ENCODE measurements at places on chromosomes 4 and X.

DNA sequence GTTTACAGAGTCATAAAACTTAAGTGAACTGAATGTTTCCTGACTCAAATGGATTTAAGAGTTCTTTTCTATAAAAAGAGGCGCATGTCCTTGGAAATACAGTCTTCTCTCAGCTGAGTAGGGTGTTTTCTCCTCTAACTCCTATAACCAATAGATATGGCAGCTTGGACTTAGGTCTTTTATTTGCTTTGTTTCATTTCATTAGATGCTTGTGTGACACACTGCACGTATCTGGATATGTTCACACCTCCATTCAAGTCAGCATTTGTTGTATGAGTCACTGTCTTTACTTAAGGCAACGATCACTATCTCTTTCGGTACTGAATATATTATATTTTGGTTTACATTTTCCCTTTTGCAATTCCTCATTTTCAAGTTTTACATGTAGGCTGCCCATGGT is 136.6 kb downstream of the ARSF start:
- no peak for DNase-seq

DNA sequence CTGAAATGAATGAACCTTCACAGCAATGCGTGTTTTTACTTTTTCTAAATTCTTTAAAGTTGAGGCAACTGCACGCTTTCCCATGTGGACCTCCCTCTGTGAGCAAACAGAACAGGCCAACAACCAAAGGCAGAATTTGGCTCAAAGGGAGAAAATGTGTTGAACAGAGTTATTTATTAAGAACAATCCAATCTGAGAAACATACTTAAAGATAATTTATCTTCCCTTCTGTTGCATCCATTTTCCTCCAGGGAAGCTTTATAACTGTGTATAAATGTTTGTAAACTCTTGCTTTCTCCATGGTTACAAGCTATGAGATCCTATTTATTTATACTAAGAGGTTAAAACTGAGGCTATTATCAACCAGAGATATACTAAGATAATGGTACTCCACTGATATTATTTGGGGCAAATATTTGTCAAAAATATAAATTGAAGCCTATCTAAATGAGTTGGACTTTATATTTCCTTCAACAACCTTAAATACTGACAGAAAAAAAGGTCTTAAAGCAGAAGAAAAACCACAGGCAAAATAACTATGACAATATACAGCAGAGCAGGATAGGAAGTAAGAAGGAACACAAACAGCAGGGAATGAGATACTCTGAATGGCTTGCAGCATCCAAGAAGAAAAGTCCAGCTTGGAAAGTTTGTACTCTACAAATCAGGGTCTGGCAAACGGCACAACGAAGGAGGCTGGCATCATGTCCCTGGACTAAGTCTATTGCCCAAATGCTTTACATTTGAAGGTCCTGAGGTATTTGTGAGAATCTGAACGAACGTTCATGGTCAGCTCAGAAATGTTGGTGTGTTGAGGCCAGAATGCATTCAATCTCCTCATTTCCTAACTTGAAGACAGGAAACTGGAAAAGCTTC is 663.2 kb upstream of the INTU start:
- no peak for DNase-seq

- no peak for DNase-seq
Measured at GRCh38 chr4:61200916-61201526, 895 bp downstream of the ADGRL3 start.

GRCh38 chr4:53169695-53170617 is 195.9 kb downstream of the SCFD2 start:
- DNase-seq: no peak

- DNase-seq: no peak
Measured at GRCh38 chrX:154064637-154065435, 32.7 kb downstream of the MECP2 start.

- DNase-seq: no peak
Measured at GRCh38 chrX:113048480-113048879, 207.8 kb upstream of the AMOT start.

GRCh38 chr4:37885496-37885895 is 5.4 kb upstream of the TBC1D1 start:
- DNase-seq: no peak

- no peak for DNase-seq
Measured at GRCh38 chr4:82584931-82585330, 23.1 kb upstream of the TMEM150C start.

- DNase-seq: no peak
Measured at GRCh38 chr4:155607481-155607880, 59.2 kb upstream of the GUCY1A1 start.

- DNase-seq: no peak
Measured at GRCh38 chrX:1486749-1487361, 34.1 kb upstream of the ASMTL start.

DNA sequence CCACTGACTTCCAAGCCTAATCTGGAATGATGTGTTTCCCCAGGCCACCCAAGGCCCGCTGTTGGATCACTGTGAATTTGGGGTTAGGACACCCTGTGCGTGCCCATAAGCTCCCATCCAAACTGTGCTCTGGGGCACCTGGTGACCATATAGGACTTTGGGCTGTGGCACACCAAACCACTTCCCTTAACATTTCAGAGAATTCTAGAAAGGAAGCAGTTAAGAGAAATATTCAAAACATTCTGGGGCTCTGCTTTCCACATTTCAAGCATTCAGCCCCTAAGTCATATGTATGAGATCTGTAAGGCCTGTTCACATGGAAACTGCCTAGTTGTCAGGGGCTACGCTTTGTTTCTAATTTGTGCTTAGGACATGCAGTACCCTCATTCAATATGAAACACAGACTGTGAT is 14.4 kb downstream of the VGLL1 start:
- DNase-seq: no peak

- DNase-seq: peak; percentile 54
Measured at GRCh38 chrX:11757719-11758399, at the start of gene MSL3. Gene MSL3, plus strand, starts transcription at chrX:11758237. Its CDS starts 27 bp downstream, at chrX:11758264.

- DNase-seq: no peak
Measured at GRCh38 chrX:119502727-119503483, 34.7 kb downstream of the SLC25A5 start.

DNA sequence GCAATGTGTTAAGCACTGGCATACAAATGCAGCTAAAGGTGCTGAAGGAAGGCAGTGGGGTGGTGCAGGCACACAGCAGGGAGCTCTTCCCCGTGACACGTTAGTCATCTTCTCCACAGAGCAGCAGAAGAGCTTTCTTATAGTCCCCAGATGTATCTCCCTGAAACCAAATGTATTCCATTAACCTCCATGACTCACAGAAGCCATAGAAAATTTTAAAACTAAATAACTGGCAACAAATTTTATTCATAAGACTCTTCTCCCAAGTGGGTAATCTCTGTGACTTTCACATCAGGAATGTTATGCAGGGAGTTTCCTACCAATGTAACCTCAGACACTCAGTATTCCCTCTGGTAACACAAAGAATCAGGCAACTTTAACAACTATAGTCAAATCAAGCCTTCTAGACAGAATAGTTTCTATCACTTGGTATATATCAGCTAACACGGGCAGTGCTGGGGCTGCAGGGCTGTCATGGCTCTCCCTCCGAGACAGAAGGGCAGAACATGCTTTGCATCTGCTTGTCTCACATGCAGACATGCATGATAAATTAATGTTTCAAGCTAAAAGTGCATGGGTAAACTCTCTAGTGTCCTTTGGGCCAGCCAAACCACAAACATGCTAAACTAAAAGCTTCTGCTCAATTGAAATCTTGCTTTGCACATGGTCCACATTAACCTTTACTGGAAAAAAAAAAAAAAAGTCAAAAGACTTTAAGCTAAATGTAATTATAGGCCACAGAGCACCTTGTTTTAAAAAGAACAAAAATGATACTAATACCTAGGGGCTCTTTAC is 28.2 kb downstream of the ANXA5 start:
- DNase-seq: no peak

DNA sequence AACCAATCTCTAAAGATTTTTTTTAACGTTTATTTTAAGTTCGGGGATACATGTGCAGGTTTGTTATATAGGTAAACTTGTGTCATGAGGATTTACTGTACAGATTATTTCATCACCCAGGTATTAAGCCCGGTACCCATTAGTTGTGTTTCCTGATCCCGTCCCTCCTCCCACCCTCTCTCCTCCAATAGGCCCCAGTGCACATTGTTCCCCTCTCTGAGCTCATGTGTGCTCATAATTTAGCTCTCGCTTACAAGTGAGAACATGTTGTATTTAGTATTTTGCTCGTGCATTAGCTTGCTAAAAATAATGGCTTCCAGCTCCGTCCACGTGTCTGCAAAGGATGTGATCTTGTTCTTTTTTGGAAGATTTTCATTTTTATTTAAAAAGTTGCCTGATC is 2309.4 kb upstream of the AGA start:
- DNase-seq: no peak

DNA sequence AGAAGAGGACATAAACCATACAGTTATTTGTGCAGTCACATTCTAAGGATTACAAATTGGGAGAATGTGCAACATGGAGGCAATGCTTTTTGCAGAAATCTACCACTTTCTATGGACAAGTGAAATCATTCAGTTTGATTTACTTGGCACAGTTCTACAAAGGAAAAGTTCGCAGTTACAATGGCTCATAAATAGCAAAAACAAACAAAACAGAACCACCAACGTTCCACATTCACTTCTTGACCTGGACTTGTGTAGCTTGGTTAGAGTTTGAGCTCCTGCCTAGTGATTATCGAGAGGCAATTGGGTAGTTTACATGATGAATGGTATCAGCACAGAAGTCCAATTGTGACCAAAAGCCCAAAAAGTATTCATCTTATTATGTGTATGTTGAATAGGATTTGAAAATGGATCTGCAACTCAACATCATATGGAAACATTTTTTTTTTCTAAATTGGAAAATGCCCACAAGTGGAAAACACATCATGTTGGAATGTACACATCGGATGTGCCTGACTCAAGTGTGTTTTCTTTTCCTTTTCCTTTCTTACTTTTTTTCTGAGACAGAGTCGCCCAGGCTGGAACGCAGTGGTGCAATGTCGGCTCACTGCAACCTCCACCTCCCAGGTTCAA is 123.8 kb downstream of the LUZP4 start:
- no peak for DNase-seq

- DNase-seq: no peak
Measured at GRCh38 chr4:22315628-22316027, 200.2 kb downstream of the ADGRA3 start.

- DNase-seq: no peak
Measured at GRCh38 chrX:115940348-115940747, 230.2 kb upstream of the AGTR2 start.

DNA sequence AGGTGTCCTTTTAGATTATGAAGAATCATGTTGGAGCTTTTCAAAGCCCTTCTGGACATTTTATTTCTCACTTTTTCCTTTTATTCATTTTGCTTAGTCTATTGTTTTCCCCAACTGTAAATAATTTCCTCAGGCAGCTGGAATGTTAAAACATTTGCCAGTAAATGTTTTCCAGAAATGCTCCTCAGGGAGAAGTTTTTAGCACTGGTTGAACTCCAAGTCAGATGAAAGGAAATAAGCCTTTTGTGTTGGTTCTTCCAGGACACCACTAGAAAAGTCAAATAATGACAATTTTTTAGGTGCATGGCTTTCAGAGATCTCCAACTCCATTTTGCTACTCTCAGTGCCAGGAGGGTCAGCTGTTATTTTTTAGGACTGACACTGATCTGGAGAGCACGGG is 127.9 kb downstream of the IL13RA2 start:
- no peak for DNase-seq

GRCh38 chrX:11351375-11352295 is 58.4 kb downstream of the AMELX start:
- DNase-seq: no peak

DNA sequence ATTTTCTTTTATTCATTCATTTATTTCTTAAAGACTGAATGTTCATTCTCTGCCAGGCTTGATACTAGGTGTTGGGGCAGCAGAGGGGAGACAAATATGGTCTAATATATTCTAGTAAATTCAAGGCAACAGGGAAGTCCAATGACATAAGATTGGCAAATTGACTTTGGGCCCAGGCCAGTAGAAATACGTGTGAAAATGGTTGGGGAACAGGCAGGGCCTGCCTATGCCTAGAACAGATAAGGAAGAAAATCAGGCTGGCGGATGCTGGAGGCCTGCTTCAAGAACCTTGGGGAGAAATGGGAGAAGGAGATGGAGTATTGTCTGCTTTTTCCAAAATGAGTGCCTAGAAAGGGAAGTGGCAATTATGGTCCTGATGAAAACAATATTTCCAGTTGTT is 108.6 kb downstream of the RTL5 start:
- DNase-seq: no peak

DNA sequence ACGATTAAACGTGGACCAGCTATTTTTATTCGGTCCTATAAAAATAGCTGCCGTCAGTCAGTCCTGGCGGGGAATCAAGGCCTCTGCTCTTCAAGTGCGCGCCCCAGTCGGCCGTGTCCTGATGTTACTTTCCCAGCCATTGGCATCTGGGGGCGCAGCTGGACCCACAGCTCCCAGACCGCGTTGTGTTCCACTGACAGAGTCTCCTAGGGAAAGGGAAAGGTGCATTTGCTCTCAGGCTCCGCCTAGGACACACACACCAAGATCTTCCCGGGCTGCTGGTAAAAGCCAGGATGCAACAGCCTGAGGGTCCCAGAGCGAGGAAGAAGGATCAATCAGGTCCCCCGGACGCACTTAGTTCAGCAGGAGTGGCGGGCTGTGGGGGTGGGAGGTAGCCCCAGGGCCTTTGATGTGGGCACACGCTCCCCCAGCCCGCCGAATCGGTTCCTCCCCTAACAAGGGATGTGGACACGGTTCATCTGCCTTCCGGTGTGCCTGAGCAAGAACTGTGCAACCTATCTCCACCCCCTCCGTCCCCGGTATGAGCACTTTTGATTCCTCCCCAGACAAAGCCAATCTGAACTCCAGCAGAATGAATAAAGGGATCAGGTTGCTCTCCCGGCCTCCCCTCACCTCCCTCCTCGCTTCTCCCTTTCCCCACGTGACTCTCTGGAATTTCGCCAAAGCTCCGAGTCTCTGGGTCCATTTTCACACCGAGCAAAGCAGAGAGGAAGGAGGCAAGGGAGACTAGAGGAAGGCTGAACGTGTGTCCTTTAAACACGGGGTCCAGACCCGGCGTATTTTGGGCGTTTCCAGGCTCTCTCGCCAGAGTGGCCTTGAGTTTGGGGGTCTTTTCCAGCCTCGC is 626 bp upstream of the FRAS1 start:
- DNase-seq: no peak

- no peak for DNase-seq
Measured at GRCh38 chr4:135239964-135240363, 1038.4 kb upstream of the PABPC4L start.

DNA sequence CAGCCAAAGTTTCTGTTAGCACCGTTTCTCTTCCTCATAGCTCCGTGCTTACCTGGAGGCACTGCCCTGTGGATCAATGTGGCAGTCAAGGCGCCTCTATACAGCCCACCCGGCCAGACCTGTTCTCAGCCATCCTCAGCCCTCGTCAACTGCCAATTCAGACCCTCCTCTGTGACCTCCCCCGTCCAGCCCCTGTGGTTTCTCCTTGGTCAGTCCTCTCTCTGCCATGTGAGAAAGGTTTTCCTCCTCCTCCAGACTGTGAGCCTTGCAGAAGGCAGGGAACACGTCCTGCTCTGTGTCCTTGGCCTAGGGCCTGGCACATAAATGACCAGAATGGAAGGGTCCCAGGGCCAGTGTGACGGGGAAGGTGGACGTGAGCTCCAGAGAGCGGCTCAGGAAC is 174.6 kb upstream of the PSAPL1 start:
- DNase-seq: no peak

- no peak for DNase-seq
Measured at GRCh38 chrX:287670-288069, 6.5 kb downstream of the PLCXD1 start.

GRCh38 chr4:188941524-188942119 is 802.4 kb downstream of the TRIML1 start:
- DNase-seq: no peak

GRCh38 chrX:154426916-154427770 is 1.3 kb upstream of the ATP6AP1 start:
- DNase-seq: no peak
